ENCODE measurements at places on chromosomes 4 and X.

DNA sequence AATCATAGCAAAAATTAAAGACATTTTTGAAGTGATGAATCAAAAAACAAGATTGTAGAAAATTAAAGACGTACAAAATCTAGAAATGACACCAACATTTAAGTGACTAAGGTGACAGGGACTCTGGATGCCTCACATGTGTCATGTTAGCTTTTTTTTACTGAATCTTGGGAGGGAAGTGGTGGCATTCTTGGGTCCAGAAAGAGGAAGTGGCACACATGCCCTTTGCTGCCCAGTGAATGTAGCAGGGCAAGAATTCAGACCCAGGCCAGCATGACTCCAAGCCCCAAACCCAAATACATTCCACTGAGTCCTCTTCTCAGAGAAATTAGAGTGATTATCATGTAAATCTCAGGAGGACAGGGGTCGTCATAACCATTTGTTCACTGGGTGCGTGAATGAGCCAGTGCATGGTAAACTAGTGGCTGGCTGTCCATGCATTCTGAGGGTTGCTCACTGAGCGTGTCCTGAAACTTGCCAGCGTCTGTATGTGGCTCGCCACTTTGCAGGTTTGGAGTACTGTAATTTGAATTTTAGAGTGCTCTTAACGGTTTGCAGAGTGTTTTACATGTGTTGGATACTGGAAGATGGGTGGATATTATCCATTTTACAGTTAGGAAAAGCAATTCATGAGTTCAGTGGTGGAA is 55.4 kb upstream of the TBC1D14 start:
- no peak for DNase-seq

GRCh38 chr4:118772081-118772766 is 63.7 kb downstream of the SEC24D start:
- DNase-seq, result no peak

DNA sequence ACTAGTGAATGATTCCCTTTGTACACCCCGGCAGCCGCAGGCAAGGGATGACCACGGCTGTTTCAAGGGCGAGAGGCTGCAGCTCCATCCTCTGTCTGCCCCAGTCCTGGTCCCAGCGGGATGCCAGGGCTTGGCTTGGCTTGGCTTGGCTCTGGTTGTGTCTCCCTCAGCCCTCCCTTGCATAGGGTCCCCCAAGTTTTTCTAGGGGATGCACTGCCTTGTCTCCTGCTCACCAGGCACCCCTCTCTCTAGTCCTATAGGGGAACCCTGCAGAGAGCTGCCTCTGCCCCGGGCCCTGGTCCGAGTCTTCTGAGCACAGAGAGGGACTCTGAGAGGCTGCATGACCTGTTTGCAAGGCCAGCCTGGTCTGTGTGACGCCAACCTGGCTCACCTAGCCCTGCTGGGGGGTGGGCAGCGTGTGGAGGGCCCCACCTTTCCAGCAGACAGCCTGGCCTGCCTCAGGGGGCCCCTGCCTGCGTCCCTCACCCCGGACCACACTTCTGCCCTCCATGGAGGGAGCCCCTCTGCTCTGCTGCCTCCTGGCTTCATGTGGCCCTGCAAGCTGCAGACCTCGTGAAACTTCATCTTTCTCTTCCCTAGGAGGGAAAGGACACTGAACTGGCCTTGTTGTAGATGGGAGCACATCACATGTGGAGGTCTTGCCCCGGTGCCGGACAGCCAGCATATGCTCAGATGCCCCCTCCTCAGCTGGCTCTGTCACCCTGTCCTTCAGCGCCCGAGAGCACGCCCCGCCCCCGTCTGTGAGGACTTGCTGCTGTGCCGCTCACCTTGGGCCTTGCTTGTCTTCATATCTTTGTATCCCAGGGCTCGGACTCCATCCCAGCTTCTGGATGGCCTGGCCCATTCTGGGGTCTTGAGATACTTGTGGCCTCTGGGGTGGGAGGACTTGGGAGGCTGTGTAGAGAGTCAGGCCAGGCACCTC is 16.4 kb downstream of the SORCS2 start:
- no peak for DNase-seq

DNA sequence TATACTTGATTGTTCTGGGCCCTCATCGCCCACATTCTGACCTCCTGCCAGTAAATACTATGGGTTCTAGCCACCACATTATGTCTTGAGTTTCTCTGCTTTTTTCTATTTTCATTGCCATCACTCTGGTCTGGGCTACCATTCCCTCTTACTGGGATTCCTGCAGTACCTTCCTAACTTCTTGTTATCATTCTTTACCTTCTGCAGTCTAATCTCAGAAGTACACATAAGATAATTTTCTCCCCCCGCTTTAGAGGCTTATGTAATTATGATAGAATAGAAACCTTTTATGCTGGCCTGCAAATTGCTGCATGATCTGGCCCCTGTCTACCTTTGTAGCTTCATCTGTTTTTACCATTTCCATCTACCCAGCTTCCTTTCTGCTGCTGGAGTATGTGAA is 19.2 kb downstream of the STIM2 start:
- DNase-seq, result no peak

DNA sequence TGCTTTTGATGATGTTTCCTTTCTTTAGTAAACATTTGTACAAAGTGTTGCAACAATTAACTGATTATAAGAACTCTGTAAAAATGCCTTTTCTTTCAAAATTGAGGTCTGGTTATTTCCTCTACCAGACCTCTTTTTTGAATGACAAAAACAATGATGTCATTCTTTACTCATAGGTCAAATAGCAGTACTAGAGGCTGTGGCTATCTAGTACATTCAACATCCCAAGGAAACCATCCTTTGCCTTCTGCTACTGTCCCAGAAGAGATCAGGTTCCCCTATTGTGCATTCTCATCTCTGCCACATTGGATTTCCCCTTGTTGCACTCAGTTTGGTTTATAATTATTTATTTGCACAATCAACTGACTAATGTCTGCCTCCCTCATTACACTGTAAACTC is 19.1 kb upstream of the MAD2L1 start:
- DNase-seq, result no peak

DNA sequence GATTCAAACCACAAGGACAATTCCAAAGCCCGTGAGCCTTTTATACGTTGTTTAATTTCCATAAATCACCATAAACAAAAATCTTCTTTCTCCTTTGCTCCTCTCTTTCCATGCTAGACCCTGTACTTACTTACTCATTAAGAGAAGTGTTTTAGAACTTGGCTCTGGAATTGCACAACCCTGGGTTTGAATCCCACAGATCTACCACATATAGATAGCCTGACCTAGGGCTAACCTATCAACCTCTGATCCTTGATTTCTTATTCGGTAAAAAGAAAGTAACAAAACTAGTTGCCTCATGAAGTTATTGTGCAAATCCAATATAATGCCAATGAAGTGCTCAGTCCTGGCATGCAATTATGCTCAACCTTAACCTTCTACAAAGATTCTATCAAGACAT is 68.8 kb downstream of the ZAR1 start:
- DNase-seq, result no peak
